ENCODE measurements at places on chromosomes 5 and 9. TPM values are rescaled to one million over a fixed set of nuclear protein-coding genes. Genes with fewer than 3 reads are reported as not detected.
A peak's percentile ranks its signal among the peaks of the same experiment; 100 is the strongest.

The MEIKIN gene
- not detected for total RNA-seq

- DNase-seq = peak; percentile 45
Observed at GRCh38 chr9:121567500-121568342, 68.1 kb upstream of the GGTA1 start.

GRCh38 chr5:109630093-109630492 is 59.6 kb upstream of the MAN2A1 start:
- no peak for DNase-seq

The GRIN1 gene
- total RNA-seq = not detected

DNA sequence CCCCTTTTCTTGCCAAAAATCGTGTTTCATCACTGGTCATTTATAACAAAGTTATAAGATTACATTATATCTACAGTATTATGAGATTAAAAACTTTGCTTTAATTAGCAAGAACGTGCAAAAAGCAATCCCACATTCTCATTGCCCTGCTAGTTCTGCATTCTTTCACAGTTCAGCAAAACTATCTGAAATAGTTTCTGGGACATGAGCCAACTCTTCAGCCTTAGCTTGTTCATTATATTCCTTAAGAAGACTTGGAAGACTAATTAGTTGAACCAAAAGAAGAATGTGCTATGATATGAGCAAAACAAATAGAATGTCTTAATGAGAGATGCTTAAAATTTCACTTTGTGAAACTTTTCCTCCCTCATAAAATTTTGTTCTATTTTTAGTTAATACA is 76.7 kb downstream of the ITGA1 start:
- no peak for DNase-seq

DNA sequence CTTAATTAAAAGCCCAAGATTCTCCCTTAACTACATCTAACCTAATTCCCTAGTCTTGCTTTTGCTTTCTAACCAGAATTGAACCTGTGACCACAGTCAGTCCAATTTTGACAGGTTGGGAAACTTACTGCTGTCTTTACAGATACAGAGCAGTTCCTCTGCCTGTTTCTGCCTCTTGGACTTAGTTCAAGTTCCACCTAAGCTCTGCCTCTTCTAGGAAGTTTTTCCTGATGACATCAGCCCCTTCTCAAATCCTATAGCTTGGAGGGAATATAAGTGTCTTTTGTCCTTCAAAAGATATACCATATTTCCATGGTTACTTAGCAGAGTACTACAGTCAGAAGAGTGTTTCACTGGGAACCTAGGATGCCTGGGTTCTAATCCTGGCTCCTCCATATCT is 31.7 kb downstream of the BRINP1 start:
- DNase-seq = no peak

GRCh38 chr9:110340306-110340705 is 2.6 kb upstream of the TXNDC8 start:
- DNase-seq = no peak

The NUTM2G gene
- total RNA-seq = not detected

GRCh38 chr5:109102096-109102690 is 307.6 kb downstream of the PJA2 start:
- DNase-seq = no peak

- DNase-seq = no peak
Observed at GRCh38 chr9:131704141-131704983, 35.5 kb downstream of the RAPGEF1 start.

The GARIN3 gene
- total RNA-seq = not detected

DNA sequence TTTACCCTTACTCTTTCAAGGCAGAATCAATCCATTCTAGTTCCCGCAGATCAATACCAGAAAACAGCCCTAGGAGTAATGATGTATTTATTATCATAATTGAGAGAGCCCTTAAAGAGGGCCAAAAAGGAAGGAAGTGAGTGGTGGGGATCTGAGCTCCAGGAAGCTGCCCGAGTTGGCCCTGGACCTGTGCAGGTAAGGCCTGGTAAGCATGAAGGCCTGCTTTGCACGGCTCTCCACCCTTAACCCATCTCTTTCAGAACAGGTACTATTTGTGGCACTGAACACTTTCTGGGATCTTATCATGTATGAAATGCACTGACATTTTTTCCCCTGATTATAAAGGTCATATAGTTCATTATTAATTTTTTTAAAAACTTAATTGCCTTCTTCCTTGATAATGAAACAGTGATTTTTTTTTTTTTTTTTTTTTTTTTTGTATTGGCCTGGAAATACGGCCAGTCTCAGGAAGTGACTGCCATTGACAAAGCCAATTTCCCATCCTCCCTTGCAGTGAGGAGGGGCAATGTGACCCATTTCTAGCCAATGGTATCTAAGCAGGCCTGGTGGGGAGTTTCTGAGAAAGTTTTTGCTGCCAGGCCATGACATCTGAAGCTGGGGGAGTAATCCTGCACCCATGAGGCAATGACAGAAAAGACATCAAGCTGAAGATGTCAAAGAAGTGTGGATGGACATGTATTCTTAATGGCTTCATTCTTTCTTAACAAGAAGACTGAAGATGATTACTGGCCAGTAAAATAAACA is 6.3 kb upstream of the MVB12B start:
- no peak for DNase-seq

- DNase-seq = no peak
Observed at GRCh38 chr9:120376101-120376500, 203.9 kb downstream of the CDK5RAP2 start.

DNA sequence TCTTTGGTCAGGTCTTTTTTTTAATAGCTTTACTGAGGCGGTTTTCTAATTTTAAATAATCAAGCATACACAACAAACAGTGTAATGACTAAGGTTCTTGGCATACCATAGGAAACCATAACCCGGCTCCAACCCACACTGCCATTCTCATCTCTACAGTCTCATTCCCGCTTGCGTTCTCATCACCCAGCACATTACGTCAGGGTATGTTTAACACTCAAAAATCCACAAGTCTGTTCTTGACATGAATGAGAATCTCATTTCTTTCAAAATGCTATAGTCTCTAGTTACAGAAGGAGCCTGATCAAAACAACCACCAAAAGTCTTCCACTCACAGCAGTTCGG is 505 bp downstream of the C5orf34 start:
- no peak for DNase-seq

The PAEP gene
- not detected for total RNA-seq

DNA sequence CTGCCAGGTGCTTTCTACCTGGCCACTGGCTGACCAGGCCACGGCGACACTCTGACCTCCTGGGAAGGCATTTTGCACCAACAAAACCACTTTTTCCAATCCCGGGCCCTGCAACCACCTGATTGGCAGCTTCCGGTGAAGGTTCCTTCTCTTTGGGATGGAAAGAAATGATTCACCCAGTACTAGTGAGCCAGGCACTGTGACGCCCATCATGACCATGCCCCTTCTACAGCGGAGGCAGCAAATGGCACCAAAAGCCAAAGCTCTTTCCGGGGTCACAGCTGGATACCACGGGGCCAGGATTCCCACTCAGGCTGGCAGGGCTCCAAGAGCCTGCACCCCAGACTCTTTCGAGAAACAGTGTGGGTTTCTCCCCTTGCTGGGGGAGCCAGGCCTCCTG is 4.7 kb downstream of the NOTCH1 start:
- DNase-seq = no peak

DNA sequence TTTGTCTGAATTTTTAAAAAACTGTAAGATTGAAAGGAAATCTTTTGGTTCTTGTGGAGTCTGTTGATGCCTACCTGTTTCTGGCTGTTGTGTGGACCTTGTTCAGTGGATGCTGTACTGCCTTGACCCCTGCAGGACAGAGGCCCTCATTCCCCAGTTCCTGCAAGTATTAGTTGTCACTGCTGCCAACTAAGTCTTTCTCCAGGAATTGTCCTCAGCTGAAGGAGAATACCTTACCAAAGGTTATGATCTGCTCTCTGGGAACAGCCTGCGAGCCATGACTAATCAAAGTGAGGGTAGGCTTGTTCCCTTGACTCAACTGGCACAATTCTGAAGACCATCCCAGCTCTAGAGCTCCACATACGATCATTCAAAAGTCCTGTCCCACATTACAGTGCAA is 145.3 kb upstream of the FST start:
- DNase-seq = no peak

- DNase-seq = no peak
Observed at GRCh38 chr5:39394946-39395345, 29.8 kb downstream of the DAB2 start.

The AMACR gene
- 9.5 TPM for total RNA-seq

The SIMC1 gene
- total RNA-seq = 20.4 TPM

The EGR1 gene
- 123 TPM for total RNA-seq

The DNM1 gene
- total RNA-seq = 5.0 TPM

GRCh38 chr5:151570512-151571269 is 20.4 kb downstream of the FAT2 start:
- DNase-seq = no peak

DNA sequence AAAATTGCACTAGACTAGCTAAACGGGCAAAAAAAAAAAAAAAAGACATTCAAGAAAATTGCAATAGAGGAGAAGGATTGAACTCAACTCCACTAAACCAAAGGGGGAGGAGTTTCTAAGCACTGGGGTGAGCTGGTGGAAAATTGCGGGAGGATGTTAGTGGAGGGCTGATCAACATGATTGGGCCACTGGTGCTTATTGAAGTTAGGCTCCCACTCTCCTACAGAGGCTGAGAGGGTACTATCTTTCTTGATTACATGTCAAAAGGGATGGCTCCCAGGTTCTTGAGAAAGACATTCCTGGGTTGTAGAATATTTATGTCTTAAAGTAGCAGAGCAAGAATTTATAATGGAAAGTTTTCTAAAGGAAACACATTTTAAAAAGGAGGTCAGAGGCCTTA is 38.0 kb downstream of the CAMK4 start:
- no peak for DNase-seq

GRCh38 chr5:172164769-172165212 is 23.2 kb downstream of the STK10 start:
- no peak for DNase-seq
